ENCODE measurements at places on chromosomes 6 and 20.

- DNase-seq, result no peak
Observed at GRCh38 chr20:22984008-22984407, 51.1 kb upstream of the SSTR4 start.

DNA sequence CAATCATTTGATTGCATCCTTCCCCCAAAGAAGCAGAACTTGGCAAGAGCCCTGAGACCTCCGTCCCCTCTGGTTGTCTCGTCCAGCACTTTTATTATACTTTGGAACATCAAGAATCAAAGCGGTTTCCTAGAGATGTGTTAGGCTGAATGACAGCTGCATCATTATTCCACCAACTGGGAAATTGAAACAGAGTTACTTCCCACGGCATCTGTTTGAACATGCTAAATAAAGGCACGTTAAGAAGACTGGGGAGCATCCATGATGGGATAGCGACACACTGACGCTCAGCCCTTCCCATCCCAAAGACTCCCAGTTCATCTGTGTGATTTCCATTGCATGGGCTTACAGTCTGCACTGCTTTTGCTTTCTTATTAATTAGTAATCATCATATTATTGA, 147.8 kb downstream of the TBC1D7 start:
- DNase-seq, result no peak

DNA sequence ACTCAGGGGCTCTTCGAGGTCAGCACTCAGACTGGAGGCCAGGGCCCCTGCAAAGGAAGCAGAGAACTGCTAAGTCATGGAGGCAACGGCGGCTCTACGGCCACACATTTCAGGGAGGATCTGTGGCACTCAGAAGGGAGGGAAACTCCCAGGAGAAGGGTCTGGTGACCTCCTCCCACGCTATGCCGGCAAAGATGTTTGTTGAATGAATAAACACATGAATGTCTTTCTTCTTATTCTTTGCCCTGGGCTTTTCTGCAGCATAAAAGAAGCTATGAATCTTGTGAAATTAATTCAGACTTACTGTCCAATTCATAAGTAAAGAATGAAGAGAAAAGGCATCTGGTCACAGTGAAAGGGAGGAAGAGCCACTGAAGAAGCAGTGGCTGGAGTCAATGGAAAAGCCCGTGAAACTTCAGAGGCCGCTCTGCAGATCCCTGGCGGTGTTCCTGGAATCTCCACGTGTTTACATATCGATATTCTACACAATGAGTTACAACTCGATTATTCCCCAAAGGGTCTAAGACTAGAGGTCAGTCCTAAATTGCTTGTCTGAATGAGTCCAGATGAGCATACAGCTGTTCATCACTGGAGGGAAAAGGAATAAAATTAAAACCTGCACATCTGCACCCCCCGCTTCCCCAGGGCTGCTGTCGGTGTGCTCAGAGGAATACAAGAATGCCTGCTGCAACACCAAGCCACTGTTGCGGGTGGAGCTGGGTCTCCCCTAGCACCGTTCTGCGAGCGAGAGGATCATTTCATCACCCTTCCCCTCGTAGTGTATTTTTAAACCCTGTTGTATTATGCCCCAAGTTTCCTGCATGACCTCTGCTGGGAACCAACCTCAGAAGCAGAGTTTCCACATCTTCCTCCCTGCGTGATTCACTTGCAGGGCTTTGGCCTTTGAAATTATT, 25.6 kb downstream of the INSM1 start:
- DNase-seq, result no peak

DNA sequence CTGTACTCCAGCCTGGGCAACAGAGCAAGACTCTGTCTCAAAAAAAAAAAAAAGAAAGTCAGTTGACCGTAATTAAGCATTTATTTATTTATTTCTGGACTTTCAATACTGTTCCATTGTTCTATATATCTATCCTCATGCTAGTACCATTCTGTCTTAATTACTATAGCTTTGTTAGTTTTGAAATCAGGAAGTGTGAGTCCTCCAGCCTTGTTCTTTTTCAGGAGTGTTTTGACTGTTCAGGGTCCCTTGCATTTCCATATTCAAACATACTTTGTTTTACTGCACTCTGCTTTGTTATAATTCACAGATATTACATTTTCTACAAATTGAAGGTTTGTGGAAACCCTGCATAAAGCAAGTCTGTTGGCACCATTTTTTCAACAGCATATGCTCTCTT, 36.7 kb upstream of the ASXL1 start:
- no peak for DNase-seq

DNA sequence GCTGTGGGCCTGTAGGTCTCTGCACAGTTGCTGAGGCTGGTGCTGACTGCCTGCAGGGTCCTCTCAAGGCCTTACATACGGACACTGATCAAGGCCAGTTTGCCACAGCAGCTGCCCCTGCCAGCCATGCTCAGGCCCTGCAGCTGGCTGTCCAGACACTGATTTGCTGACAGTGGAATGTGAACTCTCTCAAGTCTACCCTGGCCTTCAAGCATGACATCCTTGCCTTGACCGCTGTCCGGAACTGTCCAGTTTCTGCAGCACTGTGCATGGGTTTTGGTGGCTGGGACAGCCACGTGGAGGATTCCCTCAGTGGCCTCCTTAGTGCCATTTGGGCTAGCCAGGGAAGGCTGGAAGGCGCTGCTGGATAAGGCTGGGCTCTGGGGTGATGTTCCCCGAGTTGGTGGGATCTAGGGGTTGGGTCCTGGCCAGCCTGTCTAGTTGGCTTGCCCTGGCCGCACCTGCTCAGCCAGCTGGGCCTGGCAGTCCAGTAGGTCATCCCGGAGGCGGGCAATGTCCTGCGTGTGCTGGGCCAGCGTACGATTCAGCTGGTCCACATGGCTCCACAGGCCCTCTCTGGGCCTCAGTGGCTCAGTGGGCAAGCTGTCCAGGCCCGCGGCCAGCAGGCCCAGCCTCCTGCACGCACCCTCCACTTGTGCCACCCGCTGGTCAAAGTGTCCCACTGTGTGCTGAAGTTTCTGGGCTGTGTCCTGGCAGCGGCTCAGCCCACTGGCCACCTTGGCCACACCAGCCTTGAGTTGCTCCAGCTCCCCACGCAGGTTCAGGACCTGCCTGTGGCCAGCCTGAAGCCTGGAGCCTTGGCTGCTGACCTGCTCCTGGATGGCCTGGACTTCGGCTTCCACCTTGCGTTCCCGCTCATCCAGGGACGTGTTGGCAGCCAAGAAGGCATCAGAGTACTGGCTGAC, 5.5 kb downstream of the EMILIN3 start:
- no peak for DNase-seq

- DNase-seq, result no peak
Observed at GRCh38 chr6:37686111-37686510, 11.6 kb downstream of the MDGA1 start.

DNA sequence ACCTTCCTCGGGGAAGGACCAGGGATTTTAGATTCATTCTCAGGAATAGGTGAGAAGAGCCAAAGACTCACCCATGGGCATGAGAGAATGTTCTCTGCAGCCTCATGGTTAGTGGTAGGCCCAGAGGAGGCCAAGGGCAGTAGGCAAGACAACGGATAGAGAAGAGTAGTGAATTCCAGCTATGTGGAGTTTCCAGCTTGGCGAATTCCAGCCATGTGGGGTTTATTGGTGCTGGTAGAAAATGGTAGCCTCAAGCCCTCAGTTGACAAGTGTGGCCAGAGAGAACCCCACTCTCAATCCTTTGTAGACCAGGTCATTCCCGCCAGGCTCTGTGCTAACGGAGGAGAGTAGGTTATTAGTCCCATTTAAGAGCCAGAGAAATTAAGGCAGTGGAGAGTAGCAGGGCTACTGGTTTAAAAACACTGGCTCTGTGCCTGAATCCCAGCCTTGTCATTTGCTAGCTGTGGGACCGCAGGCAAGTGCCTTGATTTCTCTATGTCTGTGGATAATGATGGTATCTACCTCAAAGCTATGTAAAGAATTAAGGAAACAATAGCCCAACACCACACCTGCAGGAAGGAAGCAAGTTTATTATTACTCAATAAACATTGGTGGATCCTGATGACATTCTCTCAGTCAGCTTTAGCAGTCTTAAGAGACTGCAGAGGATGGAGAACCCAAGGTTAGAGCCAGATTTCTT, 2.0 kb upstream of the SLC9A8 start:
- DNase-seq, result no peak

GRCh38 chr6:6497976-6498375, 90.5 kb upstream of the LY86 start:
- DNase-seq, result no peak

DNA sequence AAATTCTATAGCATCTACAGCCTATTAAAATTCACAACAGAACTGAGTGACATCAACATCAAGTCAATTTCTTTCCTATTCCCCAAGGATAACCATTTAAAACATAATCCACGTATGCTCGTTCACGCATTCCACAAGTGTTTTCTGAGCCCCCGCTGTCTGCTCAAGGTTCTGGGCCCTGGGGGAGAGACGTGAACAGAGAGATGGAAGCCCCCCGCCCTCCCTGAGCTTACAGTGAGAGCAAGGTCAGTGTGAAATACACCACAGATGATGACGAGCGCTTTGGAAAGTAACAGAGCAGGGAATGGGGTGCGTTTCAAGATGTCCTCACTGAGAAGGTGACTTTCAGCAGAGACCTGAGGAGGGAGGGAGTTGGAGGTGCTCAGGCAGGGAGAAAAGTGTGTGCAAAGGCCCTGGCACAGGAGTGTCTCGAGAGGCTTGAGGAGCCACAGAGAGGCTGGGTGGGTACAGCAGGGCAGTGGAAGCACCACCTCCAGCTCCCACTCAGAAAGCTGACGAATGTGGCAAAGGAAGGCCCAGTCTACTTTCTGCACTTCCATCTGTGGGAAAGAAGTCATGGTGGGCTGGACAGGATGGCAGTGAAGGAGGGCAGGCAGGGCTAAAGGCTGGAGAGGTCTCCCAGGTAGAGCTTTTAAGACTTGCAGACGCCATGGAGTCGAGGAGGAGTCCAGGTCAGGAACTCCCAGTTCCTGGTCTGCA, 88.3 kb downstream of the DLL1 start:
- DNase-seq, result no peak

- no peak for DNase-seq
Observed at GRCh38 chr6:431504-431903, 40.0 kb downstream of the IRF4 start.

- DNase-seq, result no peak
Observed at GRCh38 chr6:141048451-141048850, 1084.3 kb upstream of the GJE1 start.

- DNase-seq, result no peak
Observed at GRCh38 chr20:32168184-32168910, 39.2 kb downstream of the PLAGL2 start.

DNA sequence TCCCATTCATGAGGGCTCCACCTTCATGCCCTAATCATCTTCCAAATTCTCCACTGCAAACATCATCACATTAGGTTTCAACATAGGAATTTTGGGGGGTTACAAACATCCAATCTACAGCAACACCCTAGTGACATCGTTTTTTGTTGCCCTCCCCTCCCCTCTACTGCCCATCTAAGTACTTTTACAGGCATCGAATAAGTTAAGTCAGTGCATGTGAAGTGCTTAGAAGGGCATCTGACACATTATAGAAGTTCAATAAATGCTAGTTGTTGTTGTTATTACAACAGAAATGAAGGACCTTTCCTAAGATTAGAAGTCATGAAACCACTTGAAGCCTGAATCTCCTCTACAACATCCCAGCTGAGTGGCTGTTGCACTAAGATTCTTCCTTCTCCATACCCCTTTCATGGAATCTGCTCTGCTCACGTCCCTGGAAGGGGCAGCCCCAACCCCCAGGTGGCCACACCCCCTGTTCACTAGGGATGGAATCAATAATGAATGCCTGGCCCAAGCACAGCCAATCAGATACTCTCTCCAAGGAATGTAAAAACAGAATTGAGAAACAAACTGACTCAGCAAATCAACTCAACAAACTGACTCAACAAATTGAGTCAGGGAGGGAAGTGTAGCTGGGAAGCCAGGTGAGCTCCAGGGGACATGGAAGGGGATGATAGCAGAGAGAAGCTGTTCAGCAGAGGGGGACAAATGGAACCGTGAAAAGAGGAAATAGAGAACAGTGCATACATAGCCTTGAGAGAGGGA, 3.9 kb upstream of the LRP11 start:
- no peak for DNase-seq

DNA sequence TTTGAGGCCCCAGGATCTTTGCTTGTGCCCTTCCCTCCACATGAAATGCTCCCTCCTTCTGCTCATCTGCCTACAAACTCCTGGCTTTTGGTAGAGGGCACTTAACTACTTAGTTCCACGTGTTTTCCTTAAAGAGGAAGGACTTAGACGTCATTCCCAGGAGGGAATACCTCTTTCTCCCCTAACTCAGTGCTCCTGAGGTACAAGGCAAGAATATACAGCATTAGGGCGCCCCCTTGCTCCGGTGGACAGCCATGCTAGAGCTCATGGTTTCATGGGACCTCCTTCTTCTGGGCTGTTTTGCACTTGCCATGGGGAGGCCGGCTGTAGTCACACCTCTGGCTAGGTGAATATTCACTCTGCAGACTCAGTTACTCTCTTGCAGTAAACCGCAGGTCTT, 93.8 kb upstream of the LY86 start:
- DNase-seq, result no peak

- DNase-seq, result no peak
Observed at GRCh38 chr6:39051399-39052122, 3.0 kb downstream of the GLP1R start.

- no peak for DNase-seq
Observed at GRCh38 chr20:17985388-17986018, 16.7 kb downstream of the MGME1 start.

GRCh38 chr6:41066867-41067304, 5.3 kb downstream of the OARD1 start:
- DNase-seq, result peak; percentile 32

Data from stimulated activated CD4-positive, alpha-beta T cell treated with anti-CD3 and anti-CD28 coated beads, TNF-alpha, amount 100 ng/mL, for 48 hours (primary cell).